ENCODE measurements at places on chromosomes 3 and 15.

DNA sequence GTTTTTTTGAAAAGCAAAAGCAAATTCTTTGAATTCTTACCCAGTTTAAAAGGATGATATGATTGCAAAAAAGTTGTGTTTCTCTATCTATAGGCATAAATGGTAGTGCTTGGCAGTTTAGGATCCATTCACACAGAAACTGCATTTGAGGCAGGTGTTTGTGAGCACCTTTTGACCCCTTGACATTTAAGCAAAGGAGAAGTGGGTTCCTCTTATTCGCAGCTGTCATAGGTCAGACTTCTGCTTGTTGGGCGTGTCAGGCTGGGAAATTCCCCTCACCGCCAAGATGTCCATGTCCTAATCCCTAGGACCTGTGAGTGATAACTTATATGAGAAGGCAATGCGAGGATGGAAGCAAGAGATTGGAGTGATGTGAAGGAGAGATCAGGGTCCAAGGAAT is 67.4 kb downstream of the SH3GL3 start:
- no peaks in the 10 kb centered on the region for H3K27me3 ChIP-seq
- H3K36me3 ChIP-seq: no peaks in the 10 kb centered on the region
- H3K4me3 ChIP-seq: no peak overlapping the region
- no peaks in the 10 kb centered on the region for H3K4me1 ChIP-seq
- no peak for DNase-seq
- no peak overlapping the region for H3K27ac ChIP-seq

GRCh38 chr3:192915304-192915703 is 2.4 kb downstream of the MB21D2 start:
- no peaks in the 10 kb centered on the region for H3K36me3 ChIP-seq
- H3K4me3 ChIP-seq: peak overlapping the region; percentile 84
- H3K4me1 ChIP-seq: no peaks in the 10 kb centered on the region
- no peak for DNase-seq
- no peaks in the 10 kb centered on the region for H3K27me3 ChIP-seq
- no peak overlapping the region for H3K27ac ChIP-seq

- H3K4me3 ChIP-seq: no peak overlapping the region
- no peaks in the 10 kb centered on the region for H3K4me1 ChIP-seq
- peaks cover 12% of the 10 kb centered on the region for H3K36me3 ChIP-seq
- no peaks in the 10 kb centered on the region for H3K27me3 ChIP-seq
- no peak overlapping the region for H3K27ac ChIP-seq
- no peak for DNase-seq
Measured at GRCh38 chr3:196754091-196754981, 14.7 kb downstream of the PAK2 start.

DNA sequence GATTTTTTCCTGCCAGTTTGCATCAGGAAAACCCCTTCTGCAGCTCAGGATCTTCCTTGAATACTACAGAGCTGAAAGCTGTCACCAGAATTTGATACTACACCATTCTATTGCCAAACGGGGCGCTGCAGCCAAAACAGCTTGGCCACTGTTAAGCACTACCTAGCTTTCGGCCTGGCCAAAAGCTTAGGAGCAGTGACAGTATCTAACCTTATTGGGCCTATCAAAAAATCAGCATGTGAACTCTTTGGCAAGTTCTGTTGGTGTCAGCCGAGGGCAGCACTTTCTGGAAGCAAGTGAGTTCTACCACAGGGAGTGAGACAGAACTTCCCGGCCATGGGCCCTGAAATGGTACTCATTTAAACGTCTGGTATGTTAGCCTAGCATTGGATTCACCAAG is 16.1 kb upstream of the GYG1 start:
- no peaks in the 10 kb centered on the region for H3K36me3 ChIP-seq
- H3K27me3 ChIP-seq: no peaks in the 10 kb centered on the region
- DNase-seq: peak; percentile 71

GRCh38 chr15:66851311-66852063 is 149.5 kb downstream of the SMAD6 start:
- H3K27ac ChIP-seq: peak overlapping the region; percentile 91
- H3K4me3 ChIP-seq: no peak overlapping the region
- peaks cover 32% of the 10 kb centered on the region for H3K4me1 ChIP-seq
- no peak for DNase-seq
- H3K36me3 ChIP-seq: no peaks in the 10 kb centered on the region
- no peaks in the 10 kb centered on the region for H3K27me3 ChIP-seq

DNA sequence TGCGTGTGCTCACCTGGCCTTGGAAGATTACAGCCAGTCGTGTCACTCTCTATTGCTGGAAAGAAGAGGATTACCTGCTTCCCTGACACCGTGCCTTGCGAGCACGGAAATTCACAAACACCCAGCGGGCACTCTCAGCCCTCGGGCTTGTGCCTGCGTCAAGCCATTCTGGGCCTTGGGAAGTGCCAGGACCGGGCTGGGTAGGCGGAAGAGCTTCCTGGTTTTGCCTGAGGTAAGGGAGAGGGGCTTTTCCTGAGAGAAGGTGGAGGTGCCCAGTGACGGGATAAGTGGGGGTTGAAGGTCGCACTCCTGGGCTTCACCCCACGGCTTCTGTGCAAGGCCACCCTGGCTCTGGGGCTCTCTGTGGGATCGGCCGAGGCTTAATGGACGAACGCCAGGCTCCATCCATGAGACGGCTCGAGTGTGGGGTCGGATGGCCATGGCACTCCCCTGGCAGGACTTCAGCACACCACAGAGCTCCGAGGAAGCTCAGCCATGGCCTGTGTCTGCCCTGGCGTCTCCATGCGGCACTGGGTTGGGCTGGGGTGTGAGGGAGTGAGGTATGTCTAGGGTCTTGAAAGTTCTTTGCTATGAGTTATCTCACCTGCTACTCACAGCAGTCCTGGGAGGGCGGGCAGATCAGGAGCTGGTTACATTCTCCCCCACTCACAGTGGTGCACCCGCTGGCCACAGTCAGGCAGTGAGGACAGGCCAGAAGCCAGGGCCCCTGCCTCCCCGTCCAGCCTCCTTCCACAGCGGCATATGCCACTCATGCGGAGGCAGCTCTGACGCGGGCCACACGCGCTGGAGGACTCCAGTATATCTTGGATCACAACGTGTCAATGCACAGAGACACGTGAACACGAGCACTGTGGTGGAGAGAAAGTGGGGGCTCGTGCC is 209.0 kb downstream of the XXYLT1 start:
- no peaks in the 10 kb centered on the region for H3K27me3 ChIP-seq
- no peak overlapping the region for H3K4me3 ChIP-seq
- no peaks in the 10 kb centered on the region for H3K36me3 ChIP-seq
- no peak for DNase-seq

- no peak for DNase-seq
- H3K27me3 ChIP-seq: no peaks in the 10 kb centered on the region
- H3K27ac ChIP-seq: no peak overlapping the region
- H3K4me1 ChIP-seq: no peaks in the 10 kb centered on the region
Measured at GRCh38 chr3:113268942-113269341, 57.6 kb downstream of the BOC start.

DNA sequence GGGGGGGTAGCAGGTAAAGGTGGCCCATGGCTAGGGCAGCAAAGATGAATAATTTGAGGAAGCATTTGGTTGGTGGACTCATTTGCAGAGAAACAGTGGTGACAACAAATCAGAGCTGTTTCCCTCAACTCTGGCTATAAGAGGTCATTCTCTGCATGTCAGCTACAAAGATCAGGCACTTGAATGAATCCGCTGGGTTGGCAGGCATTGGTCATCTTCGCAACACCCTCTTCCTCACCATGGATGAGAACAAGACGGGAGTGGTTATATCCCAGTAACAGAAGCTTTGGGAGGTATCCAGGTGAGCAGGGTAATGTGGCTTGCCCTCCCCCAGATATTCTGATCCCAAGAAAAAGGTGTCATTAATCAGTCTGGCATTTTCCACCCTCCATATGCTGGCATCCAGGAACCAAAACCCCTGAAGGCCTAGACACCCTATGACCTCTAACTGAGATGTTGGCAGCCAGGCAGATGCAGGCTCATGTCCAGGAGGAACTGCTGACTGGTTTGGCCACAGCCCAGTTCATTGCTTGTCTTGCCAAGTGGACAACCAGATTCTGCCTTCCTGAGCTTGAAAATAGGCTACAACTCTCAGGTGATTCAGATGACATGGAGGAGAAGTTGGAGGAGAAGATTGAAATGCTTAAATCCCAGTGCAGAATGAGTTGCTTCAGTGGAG is 108.9 kb upstream of the TRIM42 start:
- no peaks in the 10 kb centered on the region for H3K36me3 ChIP-seq
- no peak overlapping the region for H3K27ac ChIP-seq
- no peaks in the 10 kb centered on the region for H3K4me1 ChIP-seq
- DNase-seq: no peak
- H3K27me3 ChIP-seq: no peaks in the 10 kb centered on the region

GRCh38 chr15:53962646-53963561 is 15.3 kb upstream of the UNC13C start:
- DNase-seq: no peak
- H3K36me3 ChIP-seq: no peaks in the 10 kb centered on the region
- H3K4me1 ChIP-seq: no peaks in the 10 kb centered on the region
- no peak overlapping the region for H3K27ac ChIP-seq
- no peaks in the 10 kb centered on the region for H3K27me3 ChIP-seq
- H3K4me3 ChIP-seq: no peak overlapping the region

- H3K4me3 ChIP-seq: no peak overlapping the region
- H3K36me3 ChIP-seq: no peaks in the 10 kb centered on the region
- H3K27me3 ChIP-seq: no peaks in the 10 kb centered on the region
- H3K27ac ChIP-seq: no peak overlapping the region
Measured at GRCh38 chr15:82803793-82804574, 1.9 kb downstream of the FSD2 start.

DNA sequence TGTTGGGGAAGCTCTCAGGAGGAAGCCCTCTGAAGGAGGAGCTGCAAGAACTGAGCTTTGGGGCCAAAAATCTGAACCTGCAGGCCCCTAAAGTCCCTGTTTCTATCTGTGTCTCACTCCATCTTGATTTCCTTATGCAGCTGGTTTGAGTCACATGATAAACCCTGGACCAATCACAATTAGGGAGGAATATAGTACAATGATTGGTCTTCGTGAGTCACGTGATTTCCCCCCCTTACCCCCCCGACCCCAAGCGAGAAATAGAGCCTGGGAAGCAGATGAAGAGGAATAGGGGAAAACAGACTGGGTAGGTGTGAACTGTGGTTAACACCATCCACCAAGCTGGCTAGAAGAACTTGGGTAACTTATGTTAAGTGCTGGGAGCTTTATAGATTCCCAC is 12.9 kb downstream of the CRABP1 start:
- no peak overlapping the region for H3K4me3 ChIP-seq
- H3K27me3 ChIP-seq: no peaks in the 10 kb centered on the region
- no peaks in the 10 kb centered on the region for H3K4me1 ChIP-seq
- H3K27ac ChIP-seq: no peak overlapping the region

- H3K4me1 ChIP-seq: no peaks in the 10 kb centered on the region
- no peaks in the 10 kb centered on the region for H3K36me3 ChIP-seq
- H3K27me3 ChIP-seq: no peaks in the 10 kb centered on the region
- no peak for DNase-seq
Measured at GRCh38 chr3:24640330-24640877, 145.8 kb upstream of the THRB start.

DNA sequence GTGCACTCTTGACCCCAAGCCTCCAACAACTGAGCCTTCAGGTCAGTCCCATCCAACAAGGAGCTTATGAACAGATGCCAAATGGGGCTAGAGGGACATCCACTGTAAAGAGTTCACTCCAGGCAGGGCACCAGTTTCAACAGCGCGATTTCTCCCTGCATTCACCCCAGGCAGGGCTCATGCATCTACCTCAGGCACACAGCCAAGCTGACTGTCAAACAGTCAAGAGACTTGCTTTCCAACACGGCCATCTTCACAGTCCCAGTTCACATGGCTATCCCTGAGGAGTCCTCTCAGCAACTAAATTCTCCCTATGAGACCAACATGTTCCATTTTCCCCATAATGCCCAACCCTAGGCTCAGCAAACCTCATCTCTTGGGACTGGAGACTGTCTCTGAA is 17.7 kb downstream of the SLC25A20 start:
- no peak overlapping the region for H3K27ac ChIP-seq
- H3K4me1 ChIP-seq: no peaks in the 10 kb centered on the region
- no peak for DNase-seq
- peaks cover 29% of the 10 kb centered on the region for H3K36me3 ChIP-seq
- no peaks in the 10 kb centered on the region for H3K27me3 ChIP-seq

DNA sequence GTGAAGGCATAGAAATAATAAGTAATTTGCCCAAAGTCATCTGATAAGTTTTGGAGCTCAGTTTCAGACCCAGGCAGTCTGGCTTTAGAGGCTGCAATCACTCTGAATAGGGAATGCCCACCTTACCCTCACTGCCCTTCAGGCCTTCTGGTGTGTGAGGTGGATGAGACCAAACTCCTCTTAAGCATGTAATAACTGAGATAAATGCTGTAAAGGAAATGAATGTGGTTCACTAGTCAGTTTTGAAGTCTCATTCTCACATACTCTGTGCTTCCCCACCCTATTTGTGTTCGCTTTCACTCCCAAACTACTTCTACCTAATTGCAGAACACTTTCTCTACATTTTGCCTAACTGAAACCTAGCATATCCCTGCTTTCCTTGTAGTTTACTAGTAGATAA is 144.1 kb downstream of the FILIP1L start:
- no peak for DNase-seq
- no peak overlapping the region for H3K4me3 ChIP-seq
- H3K36me3 ChIP-seq: no peaks in the 10 kb centered on the region
- H3K27ac ChIP-seq: peak overlapping the region; percentile 13
- peaks cover 3% of the 10 kb centered on the region for H3K4me1 ChIP-seq

GRCh38 chr3:15427981-15428380 is 583 bp downstream of the EAF1 start:
- no peaks in the 10 kb centered on the region for H3K27me3 ChIP-seq
- peaks cover 31% of the 10 kb centered on the region for H3K36me3 ChIP-seq
- H3K27ac ChIP-seq: peak overlapping the region; percentile 86

- DNase-seq: no peak
- H3K36me3 ChIP-seq: no peaks in the 10 kb centered on the region
- no peak overlapping the region for H3K4me3 ChIP-seq
- no peak overlapping the region for H3K27ac ChIP-seq
- H3K27me3 ChIP-seq: no peaks in the 10 kb centered on the region
Measured at GRCh38 chr15:47355759-47356158, 361.5 kb upstream of the SEMA6D start.

DNA sequence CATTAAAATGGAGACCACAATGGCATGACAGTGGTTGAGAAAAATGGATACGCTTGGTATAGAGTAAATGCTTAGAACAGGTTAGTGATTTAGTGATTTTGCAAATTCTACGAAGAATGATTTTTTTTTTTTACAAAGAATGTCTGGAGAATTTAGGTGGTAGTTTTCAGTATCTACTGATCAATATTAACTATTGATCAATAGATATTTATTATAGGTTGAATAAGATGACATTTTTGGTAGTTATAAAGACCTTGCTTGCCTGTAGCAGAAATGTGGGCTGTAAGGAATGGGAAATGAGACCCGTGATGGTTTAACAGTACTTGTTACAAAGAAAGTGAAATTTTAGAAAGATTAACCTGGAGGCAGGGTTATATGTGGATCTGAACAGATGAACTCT is 137.5 kb downstream of the NR2F2 start:
- H3K4me1 ChIP-seq: no peaks in the 10 kb centered on the region
- no peak for DNase-seq
- no peak overlapping the region for H3K27ac ChIP-seq
- H3K4me3 ChIP-seq: no peak overlapping the region
